Breast epithelium (tissue), 4 donors: ENCODE measurements at places on chromosomes 6 and 20. TPM values are rescaled to one million over a fixed set of nuclear protein-coding genes. Genes with fewer than 3 reads are reported as not detected.

DNA sequence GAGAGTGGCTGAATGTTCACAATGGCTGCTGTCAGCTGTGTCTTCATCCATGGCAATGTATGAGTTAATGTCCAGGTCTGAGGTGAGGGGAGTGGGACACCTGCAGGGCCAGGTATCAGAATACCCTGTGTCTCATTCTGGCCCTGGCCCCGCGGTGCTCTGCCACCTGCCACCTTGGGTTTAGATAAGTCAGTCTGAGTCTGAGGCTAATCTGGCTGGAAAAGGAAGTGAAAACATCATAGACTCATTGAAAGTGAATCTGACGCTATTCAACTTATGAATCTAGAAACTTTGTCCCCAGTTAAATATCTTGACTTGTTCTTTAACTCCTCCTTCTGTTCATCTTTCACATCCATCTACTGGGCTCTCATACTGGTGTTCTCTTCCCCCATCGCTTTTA lies 267.1 kb upstream of the JAG1 start:
- DNase-seq: no peak

DNA sequence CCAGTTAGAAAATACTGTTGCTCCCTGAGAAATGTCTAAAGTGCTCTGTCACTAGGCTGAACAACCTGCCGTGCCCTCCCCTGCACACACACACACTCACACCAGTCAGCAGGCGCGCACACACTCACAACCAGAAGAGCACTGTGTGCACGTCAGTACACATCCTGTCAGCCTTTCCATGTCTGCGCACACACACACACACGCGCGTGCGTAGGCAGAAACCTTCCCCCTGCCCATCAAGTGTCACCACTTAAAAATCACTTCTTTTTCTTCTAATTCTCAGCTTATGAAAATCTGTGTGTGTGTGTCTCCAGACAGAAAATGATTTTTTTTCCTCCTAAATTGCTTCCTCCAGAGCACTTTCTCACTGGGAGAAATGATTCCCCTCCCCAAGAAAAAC lies 100.3 kb downstream of the EDN3 start:
- DNase-seq: no peak

Gene PPDPF
- 71.8 TPM for total RNA-seq

DNA sequence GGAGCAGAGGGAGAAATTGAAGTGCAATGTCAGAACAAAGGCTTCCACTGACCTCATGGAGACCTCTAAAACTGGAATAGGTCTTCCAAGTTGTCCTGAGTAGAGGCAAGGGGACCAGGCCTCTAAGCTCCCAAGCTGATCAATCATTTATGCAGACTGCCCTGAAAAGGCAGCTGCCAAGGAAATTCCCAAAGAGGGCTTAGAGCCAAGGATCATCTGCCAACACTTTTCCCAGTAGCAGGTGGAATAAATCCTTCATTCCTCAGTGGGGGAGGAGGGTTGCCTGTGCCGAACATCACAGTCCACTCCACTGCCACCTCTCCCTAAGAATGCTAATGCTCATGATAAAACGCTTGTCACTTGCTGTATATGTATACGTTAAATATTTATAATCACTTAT lies 29.3 kb upstream of the RALY start:
- no peak for DNase-seq

DNA sequence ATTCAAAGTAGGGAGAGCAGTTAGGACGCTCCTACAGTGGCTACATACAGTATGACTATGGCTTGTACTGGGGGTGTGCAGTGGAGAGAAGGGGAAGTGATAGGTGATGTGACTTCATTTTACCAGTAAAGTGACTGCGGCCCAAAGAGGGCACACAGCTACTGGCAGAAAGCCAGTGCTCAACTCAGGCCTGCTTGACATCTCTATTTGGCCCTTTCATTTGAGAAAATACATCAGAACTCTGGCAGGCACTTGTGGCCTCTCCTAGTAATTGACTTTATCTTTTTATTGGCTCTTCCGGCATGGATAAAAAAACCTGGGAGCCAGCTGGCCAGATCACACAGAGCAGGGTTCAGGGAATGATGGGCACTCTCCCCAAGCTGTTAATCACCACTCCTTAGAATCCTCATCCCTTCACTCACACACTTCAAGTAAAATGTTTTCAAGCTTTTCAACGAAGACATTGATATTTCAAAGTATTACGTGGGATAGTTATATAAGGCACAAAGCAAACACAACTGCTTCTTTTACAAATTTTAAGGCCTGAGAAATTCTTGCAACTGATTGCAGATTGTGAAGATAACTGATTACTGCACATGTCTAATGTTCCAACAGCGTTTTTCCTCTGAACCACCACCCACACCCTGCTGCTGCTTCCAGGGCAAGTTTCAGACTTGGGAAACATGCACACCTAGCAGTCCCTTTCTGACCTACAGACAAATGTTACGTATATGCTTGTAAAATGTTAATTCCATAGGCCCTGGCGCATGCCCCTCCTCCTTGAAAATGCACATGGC lies 73.5 kb downstream of the TNFRSF21 start:
- no peak for DNase-seq

GRCh38 chr6:22699151-22699550 lies 129.8 kb downstream of the HDGFL1 start:
- DNase-seq: no peak

Gene SNX21
- total RNA-seq: 66.9 TPM

- DNase-seq: no peak
Observed at GRCh38 chr6:470051-470900, 78.7 kb downstream of the IRF4 start.

Gene TAAR2
- not detected for total RNA-seq

Gene PSORS1C2
- total RNA-seq: not detected

DNA sequence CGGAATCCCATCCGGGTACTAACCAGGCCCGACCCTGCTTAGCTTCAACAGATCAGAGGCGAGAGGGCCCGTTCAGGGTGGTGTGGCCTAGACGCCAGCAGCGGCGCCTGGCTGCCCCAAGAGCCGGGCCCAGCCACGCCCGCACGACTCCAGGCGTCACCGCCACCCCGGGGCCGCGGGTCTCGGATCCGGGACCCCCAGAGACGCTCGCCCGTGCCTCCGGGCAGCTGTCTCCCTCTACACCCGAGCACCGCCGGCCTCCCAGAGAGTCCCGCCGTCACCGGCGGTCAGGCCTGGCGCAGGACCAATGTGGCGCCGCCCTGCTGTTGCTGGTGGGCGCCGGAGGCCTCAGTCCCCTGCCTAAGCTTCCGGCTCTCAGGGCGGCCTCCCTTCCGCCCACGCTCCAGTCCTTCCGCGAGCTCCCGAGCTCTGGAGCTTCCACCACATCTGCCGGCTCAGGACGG lies 441.2 kb upstream of the DEFB115 start:
- DNase-seq: no peak

DNA sequence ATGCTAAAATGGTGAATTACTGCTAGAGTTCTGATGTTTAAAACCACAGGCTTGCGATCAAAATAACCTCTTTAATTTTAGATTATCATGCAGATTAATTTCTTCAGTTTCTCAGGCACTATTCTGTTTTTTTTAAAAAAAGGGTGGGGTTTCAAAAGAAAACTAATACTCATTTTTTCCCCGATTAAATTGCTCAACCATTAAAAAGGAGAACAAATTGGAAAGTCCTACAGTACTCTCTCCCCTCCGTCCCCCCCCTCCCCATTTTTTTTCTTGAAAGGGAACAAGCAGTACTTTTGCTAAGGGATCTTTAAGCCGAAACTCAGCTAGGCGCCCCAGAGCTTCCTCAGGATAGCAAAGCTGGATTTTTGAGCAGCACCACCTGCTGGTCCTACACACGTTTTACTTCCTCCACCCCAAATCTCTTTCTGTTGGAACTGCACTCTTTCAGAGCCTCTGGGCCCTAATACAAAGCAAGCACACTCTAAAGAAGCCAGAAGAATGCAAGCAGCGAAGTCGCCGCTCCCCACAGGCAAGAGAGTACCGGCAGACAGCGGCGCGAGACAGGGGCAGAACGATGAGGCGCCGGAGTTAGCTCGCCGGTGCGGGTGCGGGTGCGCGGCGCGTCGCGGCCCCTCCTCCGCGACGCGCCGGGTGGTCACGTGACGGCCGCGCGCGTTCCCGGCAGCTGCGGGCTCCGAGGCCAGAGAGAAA lies at the start of gene RNF146:
Gene RNF146, plus strand, starts transcription at position 687 of the 714 bp plus-strand sequence. CDS start 13,475 bp downstream, outside the sequence.
- peak; percentile 70 for DNase-seq

DNA sequence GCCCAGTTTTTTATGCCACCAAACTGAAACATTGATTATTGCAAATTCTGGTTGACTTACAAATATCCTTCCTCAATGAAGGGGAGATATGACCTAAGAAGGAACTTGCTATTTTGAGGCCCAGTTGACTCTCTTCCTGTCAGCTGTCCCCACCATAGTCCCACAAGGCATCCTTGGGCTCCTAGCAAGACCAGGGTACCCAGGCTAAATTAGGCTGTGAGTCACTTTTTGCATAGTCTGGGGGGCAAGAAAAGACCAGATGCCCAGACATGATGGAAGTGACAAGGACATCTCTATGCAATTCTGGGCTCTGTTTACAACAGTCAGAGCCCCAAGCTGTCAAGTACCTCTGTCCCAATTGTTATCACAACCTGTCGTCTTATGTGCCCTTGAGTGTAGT lies 31.8 kb upstream of the MAFB start:
- DNase-seq: no peak

Gene GRM1
- 0.15 TPM for total RNA-seq

GRCh38 chr6:103280417-103280816 lies 1579.3 kb downstream of the HACE1 start:
- no peak for DNase-seq

Gene MLN
- total RNA-seq: not detected

DNA sequence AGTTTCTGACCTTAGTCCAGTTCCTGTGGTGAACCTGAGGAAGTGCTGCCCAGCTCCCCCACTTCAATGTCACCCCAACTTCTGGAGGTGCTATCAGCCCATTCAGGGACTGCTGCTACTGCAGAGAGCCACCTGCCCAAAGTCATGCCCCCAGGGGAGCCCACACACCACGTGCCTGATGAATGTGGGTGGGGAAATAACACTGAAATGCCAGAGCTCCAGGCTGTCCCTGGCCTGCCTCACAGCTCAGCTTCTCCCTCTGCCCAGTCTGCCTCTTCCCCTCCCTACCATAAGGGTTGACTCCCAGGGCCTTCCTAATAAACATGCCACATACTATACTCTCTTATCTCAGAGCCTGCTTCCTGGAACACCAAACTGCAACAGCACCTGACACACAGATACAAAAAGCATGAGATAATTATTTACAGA lies 276.4 kb upstream of the MOCS1 start:
- no peak for DNase-seq

GRCh38 chr6:17042422-17043147 lies 59.3 kb upstream of the STMND1 start:
- DNase-seq: no peak

DNA sequence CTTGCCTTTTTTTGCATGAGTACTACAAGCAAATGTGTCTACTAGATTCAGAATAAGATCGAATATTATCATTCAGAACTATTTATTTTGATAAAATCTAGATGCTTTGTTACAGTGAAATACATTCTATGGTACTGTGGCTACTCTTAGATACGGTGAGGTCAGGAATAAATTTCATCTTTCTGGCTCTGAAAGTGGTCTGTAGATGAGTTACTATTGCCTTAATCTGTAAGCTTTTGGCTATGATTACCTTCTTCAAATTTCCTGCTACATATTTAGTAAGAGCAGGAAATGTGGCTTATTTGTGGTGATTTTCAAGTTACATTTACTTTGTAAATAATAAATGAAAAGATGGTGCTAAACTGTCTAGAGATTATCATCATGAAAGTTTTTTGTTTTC lies 50.0 kb downstream of the SCAF8 start:
- no peak for DNase-seq

DNA sequence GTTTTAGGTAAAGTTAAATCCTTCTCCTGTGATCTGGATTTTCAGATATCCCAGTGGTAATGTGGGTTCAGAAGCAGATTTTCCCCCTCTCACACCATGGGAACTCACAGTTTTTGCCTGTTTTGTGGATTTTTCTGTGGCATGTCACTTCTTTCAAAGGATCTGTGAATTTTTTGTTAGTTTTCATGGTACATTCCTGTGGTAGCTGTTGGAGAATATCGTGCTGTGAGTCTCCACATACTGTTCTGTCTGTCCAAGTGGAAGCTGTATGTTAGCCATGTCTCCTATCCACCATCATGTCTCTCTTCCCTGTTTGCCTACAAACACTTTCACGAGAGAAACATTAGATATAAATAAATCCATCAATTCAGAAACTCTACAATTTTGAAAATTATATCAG lies 378.7 kb upstream of the ADGRB3 start:
- DNase-seq: no peak

- peak; percentile 22 for DNase-seq
Observed at GRCh38 chr6:105994118-105994590, 92.0 kb upstream of the PRDM1 start.

Gene THBS2
- 31.9 TPM for total RNA-seq

DNA sequence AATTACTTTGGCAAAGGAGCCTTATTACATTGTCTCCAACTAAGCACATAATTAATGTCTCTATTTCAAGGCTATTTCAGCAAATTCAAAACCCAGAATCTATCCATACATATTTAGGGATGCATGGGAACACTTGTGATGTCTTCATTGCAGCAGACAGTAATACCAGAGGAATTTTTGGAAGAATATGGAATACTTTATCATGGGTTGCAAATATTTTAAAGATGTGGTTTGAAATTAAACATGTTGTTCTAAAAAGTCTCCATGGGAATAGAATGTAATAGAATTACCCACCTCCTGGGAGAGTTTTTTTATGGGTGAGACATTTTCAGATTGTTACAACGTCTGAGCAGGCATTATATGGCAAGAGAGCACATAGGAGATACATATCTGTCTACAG lies 170.8 kb downstream of the KCNQ5 start:
- DNase-seq: no peak

GRCh38 chr6:41581381-41581991 lies 35.3 kb downstream of the FOXP4 start:
- no peak for DNase-seq

Gene SLC24A3
- 12.3 TPM for total RNA-seq

Gene ISM1
- total RNA-seq: 13.0 TPM

- peak; percentile 39 for DNase-seq
Observed at GRCh38 chr6:170290296-170291128, at the start of gene DLL1. Gene DLL1 (minus strand): TSS chr6:170291078. CDS start chr6:170290139, 939 bp downstream.

DNA sequence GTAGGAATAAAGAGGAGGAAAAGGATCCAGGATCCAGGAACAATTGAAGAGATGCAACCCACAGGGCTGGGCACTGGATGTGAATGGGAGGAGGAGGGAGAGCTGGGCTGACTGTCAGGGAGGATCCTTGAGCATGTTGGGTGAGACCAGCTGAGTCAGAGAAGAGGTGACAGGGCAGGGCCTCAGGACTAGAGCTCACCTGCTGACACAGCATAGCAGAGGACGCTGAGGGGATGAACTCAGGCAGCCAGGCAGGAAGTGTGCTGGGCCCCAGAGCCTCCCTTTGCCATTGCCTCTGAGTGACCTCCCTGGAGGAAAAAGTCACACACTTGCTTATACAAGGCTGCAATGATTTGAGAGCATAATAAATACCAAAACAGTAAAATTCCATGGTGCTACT lies 72.3 kb downstream of the ZNF133 start:
- DNase-seq: no peak

- no peak for DNase-seq
Observed at GRCh38 chr6:108621117-108621516, 60.4 kb downstream of the FOXO3 start.

DNA sequence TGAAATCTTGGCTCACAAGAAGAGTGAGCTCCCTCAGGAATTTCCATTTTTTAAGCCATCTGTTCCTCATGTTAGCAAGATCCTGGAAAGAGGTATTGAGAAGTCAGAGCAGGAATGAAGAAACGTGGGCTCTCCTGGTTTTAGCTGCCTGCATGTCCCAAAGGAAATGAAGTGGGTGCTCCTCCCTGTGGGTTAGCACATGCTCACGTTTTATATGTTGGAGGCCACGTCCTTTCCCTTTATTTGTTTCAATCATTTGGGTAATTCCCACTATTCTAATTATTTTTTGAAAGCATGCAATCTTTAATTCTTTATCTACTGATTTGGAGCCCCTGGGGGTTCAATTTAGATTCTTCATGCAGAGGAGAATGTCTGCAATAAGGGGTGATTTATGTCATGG lies 4.3 kb upstream of the MAP3K4 start:
- DNase-seq: no peak
